H1 (cell line): ENCODE measurements at places on chromosomes 13 and 19. TPM values are rescaled to one million over a fixed set of nuclear protein-coding genes. Genes with fewer than 3 reads are reported as not detected.

Gene SOX1
- total RNA-seq = 0.09 and 0.11 TPM in 2 replicates

Gene MKNK2
- 163 and 174 TPM in 2 replicates for total RNA-seq

Gene FFAR2
- not detected in 2 replicates for total RNA-seq

Gene DAND5
- total RNA-seq = 0.17 and 0.25 TPM in 2 replicates

Gene ZNF491
- 0.78 and 0.84 TPM in 2 replicates for total RNA-seq

Gene CD37
- not detected in 2 replicates for total RNA-seq

Gene LRRC63
- not detected in 2 replicates for total RNA-seq

DNA sequence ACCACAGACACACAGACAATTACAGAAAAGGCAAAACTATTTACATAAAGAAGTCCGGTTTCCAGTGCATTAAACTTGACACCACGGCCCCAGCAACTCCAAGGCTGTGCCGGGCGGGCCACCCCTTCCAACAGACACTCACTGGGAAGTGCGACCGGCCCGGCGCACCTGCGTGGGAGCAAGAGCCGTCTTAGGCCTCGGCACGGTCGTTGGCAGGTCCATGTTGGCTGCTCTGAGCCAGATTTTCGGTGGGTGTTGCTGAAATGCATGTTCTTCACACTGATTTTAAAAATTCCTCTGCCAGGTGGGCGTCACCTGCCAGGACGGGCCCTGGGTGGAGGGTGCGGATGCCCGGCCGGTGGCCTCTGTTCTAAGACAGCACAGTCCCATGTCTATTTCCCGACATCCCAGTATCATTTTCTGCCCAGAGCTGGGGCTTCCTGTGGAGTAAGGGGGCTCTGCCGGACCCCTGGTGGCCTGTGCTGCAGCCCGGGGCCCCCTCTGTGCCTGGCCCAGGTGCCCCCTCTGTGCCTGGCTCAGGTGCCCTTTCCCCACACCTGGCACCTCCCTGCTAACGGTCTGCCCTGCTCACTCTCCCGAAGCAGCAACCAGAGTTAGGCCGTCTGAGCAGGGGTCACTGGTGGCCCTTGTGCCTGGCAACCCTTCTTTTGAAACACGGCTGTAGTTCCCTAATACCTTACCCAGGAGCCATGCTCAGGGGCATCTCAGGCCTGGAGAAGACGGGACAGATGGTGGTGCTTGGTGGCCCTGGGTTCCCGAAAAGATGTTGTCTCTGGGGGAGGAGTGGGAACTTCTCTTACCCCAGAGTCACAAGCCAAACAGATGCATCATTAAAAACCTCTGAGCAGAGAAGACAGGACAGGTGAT lies 9.2 kb downstream of the TMEM255B start:
- DNase-seq = no peak

DNA sequence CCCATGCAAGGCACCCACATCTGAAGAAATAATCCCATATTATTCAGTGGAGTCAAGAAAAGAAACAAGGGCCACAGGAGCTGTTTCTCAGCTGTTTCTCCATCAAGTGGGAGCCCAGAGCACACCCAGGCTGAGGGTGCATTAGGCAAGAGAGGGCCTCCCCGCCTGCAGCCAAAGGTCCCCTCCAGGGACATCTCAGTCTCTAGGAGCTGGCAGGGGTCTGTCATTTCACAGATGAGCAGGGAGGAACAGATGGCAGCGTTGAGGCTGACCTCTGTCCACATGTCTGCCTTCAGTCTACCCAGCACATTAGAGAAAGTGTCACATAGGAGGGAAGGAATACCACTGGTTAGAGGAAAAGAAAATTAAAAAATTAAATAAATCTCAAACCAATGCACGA lies 157.7 kb downstream of the ZNF536 start:
- DNase-seq = no peak

GRCh38 chr19:46349311-46349993 lies 2.6 kb downstream of the PPP5C start:
- DNase-seq = no peak

DNA sequence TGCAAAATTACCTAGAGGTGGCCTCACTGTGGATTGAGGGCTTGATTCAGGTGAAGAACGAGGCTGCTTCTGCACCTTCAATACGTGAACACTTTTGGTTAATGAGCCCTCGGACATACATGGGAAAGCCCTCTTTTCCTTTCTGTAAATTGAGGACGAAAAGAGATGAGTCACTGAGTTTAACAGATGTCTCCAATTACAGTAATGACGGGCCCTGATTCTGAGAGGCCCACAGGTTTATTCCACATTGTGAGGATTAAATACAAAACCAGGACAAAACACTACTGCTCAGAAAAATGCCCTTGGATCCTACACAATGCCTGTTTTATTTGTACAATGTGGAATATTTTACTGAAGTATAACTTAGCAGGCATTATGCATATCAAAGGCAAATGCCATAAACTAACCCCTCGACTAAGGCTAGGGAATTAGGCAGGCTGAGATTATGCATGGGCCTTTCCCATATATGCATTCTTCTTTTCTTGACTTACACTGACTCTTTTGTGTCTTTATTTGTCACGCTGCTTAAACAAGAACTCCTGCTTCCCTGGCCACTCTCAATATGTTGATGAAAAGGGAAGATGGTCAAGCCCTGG lies 819.9 kb downstream of the OLFM4 start:
- DNase-seq = no peak

DNA sequence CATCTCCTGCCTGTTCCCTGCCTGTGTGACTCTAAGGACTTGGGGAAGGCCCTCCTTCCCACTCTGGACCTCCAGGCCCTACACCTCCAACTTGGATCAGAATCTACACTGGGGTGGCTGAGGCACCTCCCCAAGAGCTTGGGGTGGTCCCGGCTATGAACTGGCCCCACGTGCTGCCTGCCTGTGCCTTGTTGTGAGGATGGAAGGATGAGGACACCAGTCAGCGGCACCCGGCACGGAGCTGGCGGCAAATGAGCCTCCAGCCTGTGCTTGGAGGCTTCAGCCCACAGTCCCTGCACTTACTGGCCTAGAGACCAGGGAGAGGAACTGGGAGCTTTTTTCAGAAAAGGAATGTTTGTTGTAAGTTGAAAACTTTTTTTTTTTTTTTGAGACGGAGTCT lies 8.5 kb downstream of the AKAP8 start:
- no peak for DNase-seq

GRCh38 chr19:18731562-18732008 lies 48.1 kb downstream of the CRTC1 start:
- no peak for DNase-seq

DNA sequence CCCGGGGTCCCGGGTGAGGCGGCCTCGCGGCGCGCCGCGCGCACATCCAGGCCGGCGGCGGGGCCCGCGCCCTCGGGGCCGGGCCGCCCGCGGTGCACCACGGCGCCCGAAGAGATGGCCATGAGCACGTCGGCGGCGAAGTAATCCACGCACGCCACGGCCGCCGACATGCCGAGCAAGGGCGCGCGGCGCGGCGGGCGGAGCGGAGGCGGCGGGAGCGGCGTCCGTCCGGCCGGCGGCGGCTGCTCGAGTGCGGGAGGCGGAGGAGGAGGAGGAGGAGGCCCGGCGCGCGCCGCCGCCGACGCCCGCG lies at the start of gene KLF16:
KLF16 (minus strand) TSS at position 252 of the 310 bp plus-strand sequence; CDS start at position 170, 82 bp downstream.
- no peak for DNase-seq

- DNase-seq = no peak
These were observed 38.2 kb downstream of the RFXAP start for GRCh38 chr13:36857253-36857652.
